ENCODE measurements at places on chromosomes 6 and 20.

DNA sequence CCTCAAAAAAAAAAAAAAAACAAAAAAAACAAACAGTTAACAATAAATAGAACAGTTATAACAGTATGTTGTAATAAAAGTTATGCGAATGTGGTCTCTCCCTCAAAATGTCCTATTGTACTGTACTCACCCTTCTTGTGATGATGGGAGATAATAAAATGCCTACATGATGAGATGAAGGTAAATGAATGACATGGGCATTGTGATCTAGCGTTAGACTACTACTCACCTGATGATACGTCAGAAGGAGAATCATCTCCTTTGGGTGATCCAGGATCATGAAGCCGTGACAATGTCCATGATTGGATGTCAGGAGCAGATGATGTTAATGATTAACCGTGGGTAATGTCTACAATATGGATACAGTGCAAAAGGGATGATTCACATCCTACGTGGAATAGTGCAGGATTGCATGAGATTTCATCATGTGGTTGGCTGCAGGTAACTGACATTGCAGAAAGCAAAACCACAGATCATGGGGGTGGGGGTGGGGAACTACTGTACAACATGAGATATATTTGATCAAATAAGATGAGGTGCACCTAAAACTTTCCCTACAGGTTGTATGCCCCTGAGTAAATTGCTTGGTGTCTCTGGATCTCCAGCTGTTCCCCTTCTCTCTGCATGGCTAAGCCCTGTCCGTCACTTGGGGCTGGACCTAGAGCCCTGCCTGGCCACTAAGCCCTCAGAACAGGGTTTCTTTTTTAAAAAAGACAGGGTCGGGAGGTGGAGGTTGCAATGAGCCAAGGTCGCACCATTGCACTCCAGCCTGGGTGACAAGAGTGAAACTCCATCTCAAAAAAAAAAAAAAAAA, 6.2 kb upstream of the RBCK1 start:
- no peak for DNase-seq

GRCh38 chr6:127858727-127859391, 42.0 kb downstream of the THEMIS start:
- no peak for DNase-seq

DNA sequence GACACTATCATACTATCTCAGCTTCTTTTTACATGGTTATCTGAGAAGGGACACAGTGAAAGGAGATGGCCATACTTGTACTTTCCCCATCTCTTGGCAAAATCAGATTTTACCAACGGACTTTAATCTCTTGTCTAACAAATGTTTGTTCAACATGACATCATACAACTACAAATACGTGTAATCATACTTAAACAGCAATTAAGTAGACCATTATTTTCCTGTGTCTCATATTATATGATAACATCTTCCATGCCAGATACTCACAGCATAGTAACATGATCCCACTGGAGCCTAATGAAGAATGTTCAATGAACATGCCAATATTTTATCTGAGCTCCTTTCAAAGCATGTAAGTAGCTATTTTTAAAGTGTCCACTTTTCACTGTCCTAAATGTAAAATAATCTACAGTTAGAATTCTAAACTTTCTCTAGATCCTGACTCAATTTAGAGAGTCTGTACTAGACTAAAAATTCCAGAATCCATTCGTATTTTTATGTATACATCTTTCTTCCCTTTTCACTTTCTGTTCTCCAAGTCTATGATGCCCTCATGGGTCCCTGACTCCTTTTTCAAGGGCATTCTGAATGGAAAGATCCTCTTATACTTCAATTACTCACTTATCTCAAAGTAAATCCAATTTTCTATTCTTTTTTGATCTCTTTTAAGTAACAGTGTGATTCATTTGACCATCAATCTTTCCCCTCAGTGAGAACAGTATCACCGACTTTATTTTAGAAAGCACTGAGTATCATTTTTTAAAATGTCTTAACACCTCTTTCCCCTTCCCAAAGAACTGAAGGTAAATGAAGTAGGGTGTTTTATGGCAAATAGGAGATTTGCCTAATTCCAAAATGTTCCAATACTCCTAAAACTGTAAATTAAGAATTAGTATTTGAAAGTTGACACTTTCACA, 133.5 kb downstream of the CDK19 start:
- no peak for DNase-seq

GRCh38 chr6:46032110-46032998, 16.7 kb upstream of the CLIC5 start:
- no peak for DNase-seq

DNA sequence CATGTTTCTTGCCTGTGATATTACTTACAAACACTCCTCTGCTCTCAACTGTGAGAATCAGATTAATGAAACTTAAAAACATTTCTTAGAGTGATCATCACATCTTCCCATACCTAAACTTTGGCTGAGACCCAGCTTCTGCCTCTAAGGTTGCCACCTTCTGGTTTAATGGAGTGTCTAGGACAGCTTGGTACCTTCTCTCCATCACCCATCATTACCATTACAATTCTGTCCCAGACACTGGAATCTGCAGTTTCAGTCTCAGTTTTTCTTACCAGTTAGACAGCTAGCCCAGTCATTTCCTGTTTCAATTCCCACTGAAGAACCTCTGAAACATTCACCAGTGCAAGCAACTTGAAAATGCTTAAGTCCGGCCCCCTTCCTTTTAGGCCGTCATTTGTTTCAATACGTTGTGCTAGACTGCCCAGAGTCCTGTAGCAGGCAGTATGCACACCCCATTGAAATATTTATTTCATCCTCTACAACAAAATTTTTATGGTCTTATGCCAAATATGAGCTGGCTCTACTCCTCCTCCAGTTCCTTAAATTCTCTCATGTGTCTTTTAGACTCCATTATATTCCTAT, 107.0 kb upstream of the FOXO3 start:
- DNase-seq, result no peak

- no peak for DNase-seq
Observed at GRCh38 chr20:43941476-43942200, 27.0 kb downstream of the TOX2 start.

DNA sequence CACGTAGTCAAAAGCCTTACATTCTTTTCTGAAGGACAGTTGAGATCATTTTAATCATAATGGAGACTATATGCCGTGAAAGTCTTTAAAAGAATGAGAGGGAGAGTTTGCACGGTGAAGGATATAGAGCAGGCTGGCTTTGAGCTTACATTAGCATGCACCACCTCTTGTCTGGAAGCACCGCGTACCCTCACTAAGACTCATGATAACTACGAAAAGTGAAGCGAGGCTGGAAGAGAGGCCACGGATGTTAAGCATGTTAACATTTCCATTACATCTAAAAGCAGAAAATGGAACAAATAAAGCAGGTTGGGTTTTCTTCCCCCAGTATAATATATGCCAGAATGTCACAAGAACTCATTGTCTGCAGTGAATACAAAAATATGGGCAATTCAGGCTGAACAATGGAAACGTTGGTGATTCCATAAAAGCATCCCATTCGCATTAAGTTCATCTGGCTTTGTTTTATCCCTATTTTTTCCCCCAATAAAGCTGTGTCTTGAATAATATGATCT, 40.6 kb upstream of the NKX2-2 start:
- DNase-seq, result no peak

DNA sequence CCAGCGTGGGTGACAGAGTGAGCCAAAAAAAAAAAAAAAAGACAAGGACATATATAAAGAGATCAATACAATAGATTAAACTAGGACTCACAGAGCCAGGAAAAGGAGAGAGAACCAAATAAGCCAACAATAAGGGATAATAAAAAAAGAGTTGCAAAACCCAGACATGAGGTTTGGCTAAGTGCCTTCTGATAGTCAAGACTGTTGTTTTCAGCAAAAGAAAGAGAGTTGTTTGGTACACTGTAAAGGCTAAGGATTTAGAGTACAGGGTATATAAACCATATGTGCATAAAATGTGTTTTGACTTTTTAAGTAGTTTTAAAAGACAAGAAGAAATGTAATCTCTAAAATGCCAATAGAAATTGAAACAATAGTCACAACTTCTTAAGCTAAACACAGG, 42.8 kb downstream of the RPF2 start:
- DNase-seq, result no peak

DNA sequence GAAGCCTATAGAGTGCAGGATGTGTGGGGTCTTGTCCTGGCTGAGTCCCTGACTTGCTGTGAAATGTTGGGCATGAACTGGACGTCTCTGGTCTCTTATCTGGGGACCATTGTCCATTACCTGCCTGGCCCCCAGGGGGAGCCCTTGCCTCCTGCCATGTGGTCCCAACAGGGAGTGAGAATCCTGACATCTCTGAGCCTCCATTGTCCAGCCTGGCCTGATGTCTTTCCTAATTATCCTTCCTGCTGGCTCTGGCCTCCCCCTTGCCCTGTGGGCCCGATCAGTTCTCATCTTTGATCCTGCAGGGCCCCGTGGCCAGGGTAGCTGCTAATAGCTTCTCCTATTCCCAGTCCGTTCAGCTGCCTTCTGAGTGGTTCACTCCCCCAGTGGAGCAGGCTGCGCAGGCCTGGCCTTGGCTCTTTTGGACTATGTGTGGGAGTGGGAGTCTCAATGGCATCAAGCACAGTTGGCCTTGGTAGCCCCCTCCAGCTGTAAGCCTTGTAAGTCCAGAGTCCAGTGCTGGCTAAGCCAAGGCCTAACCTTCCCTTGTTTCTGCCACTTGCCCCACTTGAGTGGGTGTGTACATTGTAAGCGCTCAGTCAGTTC, 77.9 kb upstream of the RALY start:
- peak; percentile 16 for DNase-seq

GRCh38 chr6:141808662-141809061, 324.1 kb upstream of the GJE1 start:
- no peak for DNase-seq

DNA sequence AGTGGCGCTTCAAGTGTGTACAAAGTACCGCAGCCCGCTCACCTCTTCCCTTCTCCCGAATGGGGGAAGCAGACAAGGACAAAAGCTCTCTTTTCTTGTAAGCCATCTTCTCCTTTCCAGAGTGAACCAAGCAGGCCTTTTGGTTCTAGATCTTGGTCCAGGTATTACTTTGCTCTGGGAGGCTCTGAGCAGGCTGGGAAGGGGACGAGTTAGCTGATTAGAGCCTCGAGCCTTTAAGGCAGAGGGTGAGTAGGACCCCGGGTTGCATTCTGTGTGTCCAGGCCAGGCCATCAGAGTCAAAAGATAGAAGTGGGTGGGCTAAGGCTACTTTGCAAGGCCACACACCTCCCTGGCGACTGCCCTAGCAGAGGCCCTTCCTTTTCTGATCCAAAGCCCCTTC, 57.6 kb downstream of the GTF2H5 start:
- DNase-seq, result no peak

DNA sequence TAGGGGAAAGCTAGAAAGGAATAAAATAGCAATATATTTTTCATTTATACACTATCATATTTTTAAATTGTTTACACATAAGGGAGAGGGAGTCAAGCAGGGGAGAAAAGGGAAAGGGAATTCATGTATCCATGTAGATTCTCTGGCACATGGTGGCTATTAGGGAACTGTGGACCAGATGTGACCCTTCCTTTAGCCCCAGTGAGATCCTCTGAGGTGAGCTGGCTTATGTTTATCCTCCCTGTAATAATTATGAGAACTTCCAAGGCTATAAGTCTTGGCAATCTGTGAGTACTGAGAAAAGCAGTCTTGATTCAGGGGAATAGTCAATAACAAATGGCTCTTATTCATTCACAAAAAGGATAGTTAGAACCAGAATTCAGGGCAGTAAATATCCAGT, 42.6 kb downstream of the TSBP1 start:
- DNase-seq, result no peak

DNA sequence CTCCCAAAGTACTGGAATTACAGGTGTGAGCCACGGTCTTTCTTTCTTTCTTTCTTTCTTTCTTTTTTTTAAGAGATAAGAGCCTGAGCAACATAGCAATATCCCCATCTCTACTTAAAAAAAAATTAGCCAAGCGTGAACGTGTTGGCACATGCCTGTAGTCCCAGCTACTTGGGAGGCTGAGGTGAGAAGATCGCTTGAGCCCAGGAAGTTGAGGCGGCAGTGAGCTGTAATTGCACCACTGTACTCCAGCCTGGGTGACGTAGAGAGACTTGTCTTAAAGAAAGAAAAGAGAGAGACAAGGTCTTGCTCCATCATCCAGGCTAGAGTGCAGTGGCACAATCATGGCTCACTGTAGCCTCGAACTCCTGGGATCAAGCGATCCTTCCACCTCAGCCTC, 162.0 kb upstream of the MLN start:
- no peak for DNase-seq

DNA sequence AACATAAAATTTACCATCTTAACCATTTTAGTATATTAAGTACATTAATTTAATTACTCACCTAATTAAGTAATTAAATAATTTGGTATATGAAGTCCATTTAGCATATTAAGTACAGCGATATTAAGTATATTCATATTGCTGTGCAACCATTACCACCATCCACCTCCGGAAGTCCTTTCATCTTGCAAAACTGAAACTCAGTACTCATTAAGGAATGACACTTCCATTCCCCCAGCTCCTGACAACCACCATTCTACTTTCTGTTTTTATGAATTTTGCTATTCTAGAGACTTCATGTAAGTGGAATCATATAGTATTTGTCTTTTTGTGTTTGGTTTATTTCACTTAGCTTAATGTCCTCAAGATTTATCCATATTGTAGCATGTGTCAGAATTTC, 61.1 kb upstream of the GTSF1L start:
- no peak for DNase-seq

DNA sequence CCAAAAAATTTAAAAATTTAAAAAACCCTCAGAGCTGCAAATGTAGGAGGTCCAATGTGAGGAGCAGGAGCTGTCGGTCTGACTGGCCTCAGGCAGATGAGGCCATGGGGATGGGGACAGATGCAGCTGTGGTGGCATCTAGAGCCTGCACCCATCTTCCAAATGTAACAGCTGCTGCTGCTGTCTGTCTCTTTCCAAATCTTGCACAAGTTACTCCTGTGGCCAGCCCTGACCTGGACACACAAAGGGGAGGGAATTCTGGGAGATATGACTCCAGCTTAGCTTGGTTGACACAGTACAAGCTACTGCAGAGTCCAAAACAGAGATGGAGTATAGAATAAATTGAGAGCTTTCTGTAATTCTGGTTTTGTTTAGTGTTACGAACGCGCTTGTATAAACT, 115.2 kb downstream of the PRND start:
- DNase-seq, result no peak

GRCh38 chr20:20366551-20366875, 1.4 kb upstream of the INSM1 start:
- DNase-seq, result no peak

DNA sequence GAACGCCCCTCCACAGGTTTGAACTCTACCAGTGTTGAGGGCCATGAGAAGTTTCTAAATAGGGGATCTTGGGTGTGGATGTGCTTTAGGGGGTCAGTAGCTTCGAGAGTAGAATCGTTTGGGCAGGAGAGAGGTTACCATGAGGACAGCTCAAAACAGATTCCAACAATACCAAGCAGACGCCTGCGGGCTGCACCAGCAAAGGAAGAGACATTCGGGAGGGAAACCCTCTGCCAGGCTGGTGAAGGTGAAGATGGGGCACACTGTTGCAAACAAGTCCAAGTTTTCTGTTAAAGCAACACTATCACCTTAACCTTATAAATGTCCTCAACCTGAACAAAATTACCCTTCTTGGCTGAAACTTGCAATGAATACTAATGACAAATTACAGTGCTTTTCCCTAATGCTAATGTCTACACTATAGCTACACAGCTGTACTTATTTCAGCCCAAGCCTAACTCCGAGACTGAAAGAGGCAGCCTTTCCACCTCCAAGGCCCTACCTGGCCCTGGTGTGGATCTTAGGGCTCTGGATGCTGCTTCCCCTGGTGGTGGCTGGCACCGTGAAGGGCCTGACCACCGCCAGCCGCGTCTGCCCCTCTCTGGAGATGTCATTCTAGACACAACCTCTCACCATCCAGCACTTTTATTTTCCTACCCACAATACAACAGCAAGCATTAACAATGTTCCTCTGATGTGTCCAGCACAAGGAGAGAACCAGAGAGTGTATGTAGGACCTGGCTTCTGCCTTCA, 80.1 kb downstream of the DLL1 start:
- DNase-seq, result no peak
